ENCODE measurements at places on chromosomes 4 and X. TPM values are rescaled to one million over a fixed set of nuclear protein-coding genes. Genes with fewer than 3 reads are reported as not detected.

DNA sequence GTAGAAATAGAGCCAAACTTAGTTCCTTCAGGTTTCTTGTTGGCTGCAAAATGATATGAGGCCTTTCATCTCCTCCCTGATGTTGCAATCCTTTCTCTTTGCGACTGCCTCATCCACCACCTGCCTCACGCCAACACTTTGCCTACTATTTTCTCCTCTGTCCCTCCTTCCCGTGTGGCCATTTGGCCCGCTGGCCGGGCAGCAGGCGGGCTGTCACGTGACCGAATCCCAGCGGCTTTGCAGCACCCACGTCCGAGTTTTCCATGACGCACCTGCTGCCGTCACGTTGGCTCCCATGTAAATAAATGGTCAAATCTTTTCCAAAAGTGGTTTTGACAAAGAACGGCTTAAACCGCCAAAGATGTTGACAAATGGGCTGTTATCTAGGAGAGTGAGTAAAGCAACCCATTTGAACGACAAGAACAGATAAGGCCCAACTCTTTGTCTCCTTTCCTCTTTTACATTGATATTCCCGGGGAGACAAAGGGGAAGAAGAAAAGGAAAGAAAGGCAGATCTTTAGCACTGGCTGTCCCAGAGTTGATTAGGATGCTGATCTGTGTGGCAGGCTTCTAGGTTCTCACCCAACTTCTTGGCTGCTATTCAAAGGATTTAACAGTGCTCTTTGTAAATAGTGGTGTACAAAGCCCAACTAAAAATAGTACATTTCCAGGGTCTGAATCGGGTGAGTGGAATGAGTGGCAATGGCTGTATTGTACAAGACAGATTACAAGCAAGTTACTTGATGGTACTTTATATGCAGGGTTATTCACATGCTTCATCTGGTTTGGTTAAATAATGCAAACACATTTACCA is 174.2 kb upstream of the JADE1 start:
- no peak for DNase-seq

DNA sequence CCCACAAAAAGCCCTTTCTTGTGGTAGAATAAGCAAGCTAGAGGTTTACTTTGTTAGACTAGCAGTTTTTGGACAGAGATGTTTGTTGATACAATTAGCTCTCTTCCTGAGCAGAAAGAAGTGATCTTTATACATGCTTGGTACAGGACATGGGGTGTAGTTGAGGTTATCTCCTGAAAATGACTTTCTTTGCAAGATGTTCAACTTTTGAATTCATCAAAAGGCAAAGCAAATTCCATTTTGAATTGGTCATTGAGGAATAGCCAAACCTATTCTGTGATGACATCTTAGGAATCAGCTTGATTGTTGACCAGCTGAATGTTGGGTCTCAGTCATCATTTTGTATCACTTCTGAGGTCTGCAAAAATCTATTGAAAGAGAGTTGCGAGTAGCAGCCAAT is 3.8 kb downstream of the CPE start:
- no peak for DNase-seq

Gene FAM47E
- 0.92 TPM for polyA plus RNA-seq

Gene NPY2R
- not detected for polyA plus RNA-seq

Gene YY2
- 1.8 TPM for polyA plus RNA-seq

- DNase-seq = no peak
Observed at GRCh38 chr4:1753697-1754311, 32.5 kb downstream of the TACC3 start.

DNA sequence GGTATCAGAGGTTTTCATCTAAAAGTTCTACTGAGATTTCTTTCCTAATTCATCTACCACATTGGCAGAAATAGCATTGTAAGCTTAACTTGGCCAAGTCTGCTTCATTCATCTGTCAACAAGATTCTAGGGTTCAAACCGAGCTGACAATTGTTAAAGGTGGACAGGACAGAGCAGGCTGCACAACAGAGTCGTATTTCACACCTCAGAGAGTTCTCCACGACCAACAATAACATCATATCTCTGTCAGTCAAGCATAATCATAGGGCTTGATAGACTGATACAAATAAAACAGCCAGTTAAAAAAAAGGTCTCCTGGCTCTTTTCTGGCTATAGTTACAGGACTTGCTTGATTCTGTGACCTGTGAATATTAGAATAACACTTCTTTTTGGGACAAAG is 259.2 kb downstream of the COL25A1 start:
- no peak for DNase-seq

Gene IRS4
- not detected for polyA plus RNA-seq

GRCh38 chr4:1601852-1602654 is 82.1 kb downstream of the FAM53A start:
- DNase-seq = no peak

Gene IQSEC2
- 19.8 TPM for polyA plus RNA-seq
